ENCODE measurements at places on chromosomes 5 and 9.

DNA sequence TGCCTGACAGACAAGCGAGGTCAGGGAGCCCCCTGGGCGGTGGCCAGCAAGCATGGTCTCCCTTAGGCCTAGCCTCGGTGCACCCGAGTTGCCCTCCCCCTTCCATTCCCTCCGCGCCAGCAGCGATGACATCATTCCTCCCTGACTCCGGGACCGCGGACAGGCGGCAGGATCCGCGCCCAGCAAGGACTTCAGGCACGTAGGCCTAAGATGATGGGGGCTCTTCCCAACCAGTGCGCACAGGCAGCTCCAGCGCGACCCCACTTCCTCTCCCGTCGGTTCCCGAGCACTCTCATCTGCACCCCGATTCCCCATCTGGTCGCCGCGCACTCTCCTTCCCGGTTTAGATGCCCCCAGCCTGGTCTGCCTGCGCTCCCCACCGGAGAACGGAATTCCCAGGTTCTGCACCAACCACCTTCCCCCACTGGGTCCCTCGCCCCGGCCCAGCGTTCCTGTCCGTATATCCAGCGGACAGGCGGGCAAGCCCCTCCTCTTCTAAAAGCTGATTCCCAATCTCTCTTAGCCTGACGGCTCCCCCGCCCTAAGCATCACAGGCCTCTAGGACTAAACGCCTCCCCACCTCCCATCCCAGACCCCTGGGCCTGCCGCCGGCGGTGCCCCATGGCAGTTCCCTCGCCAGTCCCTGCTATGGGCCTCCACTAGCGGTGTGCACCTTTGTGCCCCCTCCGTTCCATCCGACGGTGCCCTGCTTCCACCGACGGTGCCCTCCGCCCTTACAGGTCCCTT, 931 bp downstream of the FAM219A start:
- no peak for DNase-seq

DNA sequence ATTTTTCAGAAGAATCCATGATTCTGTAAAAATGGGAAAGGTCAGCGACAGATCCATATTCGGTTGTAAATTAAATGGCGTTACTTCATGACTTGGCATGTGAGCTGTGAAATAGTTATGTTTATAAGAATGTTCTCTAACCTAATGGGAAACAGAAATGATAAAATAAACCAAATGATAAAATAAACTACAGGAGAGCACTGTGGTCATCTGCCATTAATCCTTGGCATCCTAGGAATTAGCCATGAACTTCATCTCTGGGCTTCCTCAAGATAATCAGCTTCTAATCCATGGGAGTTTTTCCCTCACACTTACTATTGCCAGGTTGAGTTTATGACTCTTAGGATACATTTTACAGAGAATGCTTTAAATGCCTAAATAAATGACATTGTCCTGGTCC, 94.6 kb upstream of the SLC30A5 start:
- DNase-seq, result no peak

DNA sequence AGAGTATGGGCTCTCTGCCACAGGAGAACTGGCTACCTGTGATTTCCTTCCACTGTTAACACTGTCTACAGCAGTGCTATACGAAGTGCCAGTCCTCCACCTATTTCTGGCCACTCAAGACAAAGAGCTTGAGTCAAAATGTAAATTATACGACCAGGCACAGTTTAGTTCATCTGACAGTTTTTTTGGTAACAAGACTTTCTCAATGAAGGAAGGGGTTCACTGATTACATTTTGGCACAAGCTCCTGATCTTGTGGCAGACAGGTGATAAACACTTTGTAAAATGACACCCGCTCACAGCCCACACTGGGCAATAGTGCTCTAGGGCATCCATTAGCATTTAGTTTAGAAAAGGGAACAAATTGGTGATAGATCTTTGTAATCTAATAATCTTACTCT, 8.6 kb downstream of the RBM22 start:
- no peak for DNase-seq

DNA sequence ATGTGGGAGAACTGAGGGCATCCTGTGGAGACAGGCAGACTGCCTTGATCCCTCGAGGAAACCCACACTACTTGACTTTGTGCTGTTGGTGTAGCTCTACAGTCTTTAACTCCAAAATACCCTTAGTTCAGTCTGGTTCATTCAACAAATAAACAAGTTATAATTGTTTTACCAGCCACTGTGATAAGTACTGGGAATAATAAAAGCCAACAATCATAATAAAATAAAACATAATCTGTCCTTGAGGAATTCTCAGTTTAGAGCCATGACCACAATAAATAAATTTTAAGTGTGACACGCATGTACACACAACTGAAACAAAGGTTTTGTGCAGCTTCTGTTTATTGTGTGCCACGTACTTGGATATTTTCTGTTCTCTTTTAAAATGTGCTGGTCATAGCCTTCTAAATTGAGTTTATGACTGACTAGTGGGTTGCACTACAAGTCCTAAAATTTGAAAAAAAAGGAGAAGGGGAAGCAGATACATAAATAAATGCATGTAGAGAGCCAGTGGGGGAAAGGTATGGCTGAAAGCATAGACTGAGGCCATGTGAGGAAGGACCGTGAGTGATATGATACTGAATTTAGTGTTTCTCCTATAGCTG, 6.2 kb upstream of the SCAMP1 start:
- no peak for DNase-seq

- no peak for DNase-seq
Measured at GRCh38 chr5:179266291-179267070, 78.8 kb downstream of the ADAMTS2 start.

DNA sequence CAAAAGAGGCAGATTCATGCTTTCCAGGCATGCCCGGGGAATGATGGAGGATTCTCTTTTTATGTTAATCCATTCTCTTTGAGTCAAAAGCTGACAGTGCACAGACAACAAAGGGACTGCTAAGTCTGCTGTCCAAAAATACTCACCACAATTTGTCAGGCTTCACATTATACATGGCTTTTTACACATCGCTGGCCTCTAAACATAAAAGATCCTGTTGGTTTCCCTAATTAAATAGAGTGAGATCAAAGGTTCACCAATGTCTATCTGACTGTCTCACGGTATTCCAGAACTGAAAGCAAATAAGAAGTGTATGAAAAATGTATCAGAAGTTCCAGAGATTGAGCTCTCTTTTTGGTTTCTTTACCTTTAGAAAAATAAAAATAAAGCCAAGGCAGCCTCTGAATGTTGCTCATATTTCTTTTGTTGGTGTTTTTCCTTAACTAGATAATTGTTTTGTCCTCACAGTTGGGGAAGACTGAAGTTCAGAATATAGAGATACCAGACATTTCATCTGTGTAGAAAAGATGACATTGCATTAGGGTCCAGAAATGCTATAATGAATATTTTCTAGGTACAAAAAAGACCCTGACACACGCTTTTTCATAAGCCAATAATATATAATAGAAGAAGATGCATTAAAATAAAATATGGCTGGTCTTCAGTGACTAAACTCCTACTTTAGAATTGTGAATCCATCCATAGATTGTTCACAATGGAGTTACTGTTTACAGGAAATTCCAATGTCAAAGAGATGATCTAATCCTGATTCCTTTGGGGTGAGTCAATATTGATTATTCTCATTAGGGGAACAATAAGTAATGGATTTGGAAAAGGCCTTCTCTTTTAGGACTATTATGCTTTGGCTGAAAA, 688.2 kb upstream of the CDH6 start:
- no peak for DNase-seq

GRCh38 chr5:173816728-173817127, 71.4 kb upstream of the CPEB4 start:
- DNase-seq, result no peak

- DNase-seq, result no peak
Measured at GRCh38 chr5:129063483-129064113, 31.0 kb upstream of the ISOC1 start.

DNA sequence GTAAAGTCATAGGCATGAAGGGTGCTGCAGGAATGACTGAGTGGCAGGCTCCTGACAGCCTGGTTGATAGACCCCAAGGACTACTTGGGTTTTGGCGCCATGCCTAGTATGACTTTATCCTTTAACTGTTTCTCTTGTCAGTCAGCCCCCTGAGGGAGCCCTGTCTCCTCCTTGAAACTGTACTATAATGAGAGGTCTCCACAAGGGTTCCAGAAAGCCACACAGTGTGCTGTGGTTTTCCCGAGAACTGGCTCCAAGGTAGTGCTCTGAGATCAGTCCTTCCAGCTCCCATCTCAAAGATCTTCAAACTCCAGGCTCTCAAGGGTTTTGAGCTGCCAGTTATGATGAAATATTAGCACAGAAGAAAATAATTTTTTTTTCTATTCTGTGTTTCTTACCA, 26.7 kb upstream of the TNC start:
- no peak for DNase-seq

- DNase-seq, result no peak
Measured at GRCh38 chr5:83556190-83556589, 84.6 kb downstream of the VCAN start.

GRCh38 chr5:67233075-67233474, 36.5 kb upstream of the CD180 start:
- no peak for DNase-seq

DNA sequence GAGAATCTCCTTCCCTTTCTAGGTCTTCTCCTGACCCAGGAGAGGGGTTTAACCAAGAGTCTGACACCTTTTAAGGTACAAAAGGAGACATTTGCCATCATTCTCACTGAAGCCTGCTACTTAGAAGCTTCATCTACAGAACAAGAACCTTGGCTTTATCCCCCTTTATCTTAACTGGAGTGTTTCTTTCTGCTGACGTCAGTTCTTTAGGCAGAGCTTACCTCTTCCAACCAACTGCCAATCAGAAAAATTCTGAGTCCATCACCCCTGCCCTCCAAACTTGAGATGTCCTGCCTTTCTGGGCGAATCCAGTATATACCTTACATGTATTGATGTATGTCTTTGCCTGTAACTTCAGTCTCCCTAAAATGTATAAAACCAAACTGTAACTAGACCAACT, 37.2 kb downstream of the PLEKHG4B start:
- no peak for DNase-seq

- no peak for DNase-seq
Measured at GRCh38 chr9:111890334-111890733, 6.3 kb upstream of the UGCG start.

DNA sequence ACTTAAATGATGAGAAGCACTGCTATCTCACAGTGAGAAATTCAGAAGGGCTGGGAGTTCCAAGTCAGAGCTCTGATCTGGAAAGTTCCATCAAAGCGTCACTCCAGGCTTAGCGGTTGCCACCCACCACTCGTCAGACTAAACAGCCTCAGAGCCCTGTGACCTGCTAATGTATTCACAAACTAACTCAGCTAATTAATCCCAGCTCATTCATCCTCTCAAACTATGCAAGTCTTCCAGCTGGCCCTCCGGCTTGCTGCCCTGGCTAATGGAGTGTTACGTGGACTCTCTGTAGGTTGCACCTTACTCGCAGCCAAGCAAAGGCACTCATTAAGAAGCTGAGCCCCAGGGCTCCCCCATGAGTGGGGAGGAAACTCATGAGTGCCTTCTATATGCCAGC, 82.2 kb upstream of the GABRP start:
- DNase-seq, result no peak

GRCh38 chr9:6450641-6451375, 37.8 kb downstream of the UHRF2 start:
- DNase-seq, result no peak

DNA sequence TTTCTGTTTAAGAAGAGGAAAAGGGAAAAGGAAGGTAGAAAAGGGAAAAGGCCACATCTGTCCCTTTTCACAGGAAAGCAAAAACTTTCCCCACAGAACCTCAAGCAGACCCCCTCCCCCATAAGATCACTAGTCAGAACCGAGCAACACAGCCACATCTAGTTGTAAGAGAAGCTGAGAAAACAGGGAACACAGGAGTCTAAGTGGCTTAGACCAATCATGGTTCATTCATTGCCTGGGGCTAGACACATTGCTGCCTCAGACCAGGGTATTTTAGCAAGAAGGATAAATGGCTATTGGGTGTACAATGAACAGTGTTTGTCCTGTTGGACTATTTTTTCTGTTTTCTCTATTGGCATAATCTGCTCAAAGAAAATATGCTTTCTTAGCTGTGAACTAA, 98.0 kb downstream of the ARL15 start:
- DNase-seq, result no peak

DNA sequence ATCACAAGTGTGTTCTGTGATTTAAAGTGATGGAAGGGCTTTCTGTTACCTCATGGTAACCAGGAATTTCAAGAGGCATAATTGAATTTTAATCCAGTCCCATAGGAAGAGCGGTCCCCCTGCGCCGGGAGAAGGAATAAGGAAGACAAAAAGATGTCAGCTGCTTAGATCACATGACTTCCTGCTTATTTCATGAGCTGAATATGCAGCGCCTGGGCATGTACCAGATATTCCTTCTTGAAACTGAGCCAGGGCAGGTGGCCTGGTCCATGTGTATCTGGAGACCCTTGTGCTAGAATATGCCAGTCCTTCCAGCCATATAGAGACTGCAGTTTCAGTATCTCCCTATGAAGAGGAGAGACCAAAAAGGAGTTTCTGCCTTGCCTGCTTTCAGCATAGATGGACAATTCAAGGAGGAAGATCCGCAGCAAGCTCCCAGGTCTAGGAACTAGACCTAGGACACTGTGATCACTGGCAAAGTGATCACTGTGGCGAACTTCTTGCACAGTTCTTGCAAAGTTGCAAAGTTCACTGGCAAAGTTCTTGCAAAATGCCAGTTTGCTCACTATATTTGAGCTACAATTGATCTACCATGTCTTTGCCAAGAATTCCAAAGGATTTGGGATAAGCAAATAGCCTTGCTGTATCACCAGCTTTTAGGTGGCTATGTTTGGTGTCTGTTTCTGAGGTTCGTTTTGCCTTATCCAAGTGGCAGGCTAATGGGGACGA, 102.9 kb upstream of the PHYKPL start:
- DNase-seq, result no peak

GRCh38 chr9:98908897-98909634, 34.6 kb upstream of the COL15A1 start:
- DNase-seq, result no peak

DNA sequence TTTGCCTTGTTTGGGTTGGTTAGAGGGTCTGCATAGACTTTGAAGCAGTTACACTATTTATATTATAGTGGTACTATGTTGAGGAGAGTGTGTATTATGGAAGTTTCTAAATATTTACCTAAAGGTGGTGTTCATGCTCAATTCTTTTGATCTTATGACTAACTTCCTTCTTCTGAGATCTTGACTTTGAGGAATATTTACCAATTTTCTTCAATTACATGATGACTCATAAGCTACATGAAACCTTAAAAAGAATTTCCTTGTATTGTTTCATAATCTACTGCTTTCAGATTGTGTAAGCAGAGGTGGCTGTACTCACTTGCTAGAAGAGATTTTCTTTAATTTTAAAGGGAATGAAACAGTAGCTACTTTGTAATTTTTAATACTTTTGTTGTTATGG, 276.1 kb downstream of the TAF11L14 start:
- no peak for DNase-seq
